ENCODE measurements at places on chromosomes 4 and X.

- peak; percentile 27 for DNase-seq
Measured at GRCh38 chr4:15976456-15977447, 13.8 kb upstream of the FGFBP2 start.

- no peak for DNase-seq
Measured at GRCh38 chr4:148812101-148812500, 369.9 kb upstream of the NR3C2 start.

- DNase-seq, result peak; percentile 63
Measured at GRCh38 chrX:120213438-120214265, 37.0 kb upstream of the ZBTB33 start.

- DNase-seq, result no peak
Measured at GRCh38 chr4:42523066-42523718, 125.9 kb downstream of the SHISA3 start.

DNA sequence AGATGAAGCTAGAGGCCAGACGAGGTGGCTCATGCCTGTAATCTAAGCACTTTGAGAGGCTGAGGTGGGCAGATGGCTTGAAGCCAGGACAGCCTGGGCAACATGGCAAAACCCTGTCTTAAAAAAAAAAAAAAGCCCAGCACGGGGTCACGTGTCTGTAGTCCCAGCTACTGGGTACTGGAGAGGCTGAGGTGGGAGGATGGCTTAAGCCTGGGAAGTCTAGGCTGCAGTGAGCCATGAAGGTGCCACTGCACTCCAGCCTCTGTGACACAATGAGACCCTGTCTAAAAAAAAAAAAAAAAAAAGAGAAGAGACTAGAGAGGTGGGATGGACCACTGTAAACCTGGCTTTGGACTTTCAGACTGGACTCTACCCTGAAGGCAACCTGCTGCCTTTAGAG lies 10.7 kb upstream of the LRBA start:
- DNase-seq, result no peak

GRCh38 chr4:148159793-148160192 lies 282.4 kb downstream of the NR3C2 start:
- no peak for DNase-seq

DNA sequence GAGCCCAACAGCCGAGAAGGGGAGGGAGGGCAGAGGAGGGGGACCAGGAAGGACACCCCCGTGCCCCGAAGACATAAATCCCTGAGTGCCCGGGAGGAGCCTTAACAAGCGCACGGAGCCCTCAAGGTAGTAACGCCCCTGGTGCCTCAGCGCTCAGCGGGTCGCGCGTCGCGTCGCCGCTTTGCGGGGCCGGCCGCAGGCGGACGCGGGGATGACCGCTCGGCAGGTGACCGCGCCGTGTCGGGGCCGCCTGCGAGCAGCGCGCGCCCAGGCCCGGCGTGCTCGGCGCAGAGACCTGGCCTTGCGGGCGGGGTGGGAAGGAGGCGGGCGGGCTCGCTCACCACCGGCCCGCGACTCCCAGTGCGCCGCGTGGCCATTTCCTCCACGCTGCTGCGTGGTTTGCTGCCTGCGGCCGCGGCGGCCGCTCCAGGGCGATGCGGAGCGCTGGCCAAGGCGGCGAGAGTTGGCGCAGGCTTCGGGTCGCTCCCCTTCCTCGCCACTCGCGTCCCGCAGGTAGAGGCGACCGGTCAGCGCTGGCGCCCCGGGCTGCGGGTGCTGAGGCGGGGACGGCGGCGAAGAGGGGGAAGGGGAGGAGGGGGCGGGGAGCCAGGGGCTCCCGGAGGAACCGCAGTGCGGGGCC lies 632 bp downstream of the CCSER1 start:
- DNase-seq, result peak; percentile 36

Data from WTC11 (cell line).